NCI-H524 (cell line): ENCODE measurements at places on chromosomes 7 and 10.

- DNase-seq, result no peak
Observed at GRCh38 chr10:92323079-92323478, 32.1 kb downstream of the MARCHF5 start.

DNA sequence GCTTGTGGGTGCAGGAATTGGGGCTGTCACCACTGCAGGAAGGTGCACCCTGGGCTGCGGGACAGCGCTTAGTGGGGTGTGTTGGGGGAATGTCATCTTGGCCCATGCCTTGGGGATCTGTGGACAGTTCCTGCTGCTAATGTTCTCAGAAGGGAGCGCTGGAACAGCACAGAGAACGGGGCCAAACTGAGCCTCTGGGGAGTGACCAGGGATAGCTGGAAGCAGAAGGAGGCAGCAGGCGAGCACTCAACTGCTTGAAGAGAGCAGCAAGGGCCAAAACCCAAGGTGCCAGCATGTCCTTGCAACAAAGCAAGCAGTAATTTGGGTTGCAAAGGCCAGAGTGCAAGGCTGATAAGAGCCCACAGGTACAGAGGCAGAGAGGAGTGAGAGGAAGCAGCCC lies 31.3 kb upstream of the WDFY4 start:
- no peak for DNase-seq

GRCh38 chr10:100776671-100777070 lies 31.3 kb downstream of the PAX2 start:
- no peak for DNase-seq

DNA sequence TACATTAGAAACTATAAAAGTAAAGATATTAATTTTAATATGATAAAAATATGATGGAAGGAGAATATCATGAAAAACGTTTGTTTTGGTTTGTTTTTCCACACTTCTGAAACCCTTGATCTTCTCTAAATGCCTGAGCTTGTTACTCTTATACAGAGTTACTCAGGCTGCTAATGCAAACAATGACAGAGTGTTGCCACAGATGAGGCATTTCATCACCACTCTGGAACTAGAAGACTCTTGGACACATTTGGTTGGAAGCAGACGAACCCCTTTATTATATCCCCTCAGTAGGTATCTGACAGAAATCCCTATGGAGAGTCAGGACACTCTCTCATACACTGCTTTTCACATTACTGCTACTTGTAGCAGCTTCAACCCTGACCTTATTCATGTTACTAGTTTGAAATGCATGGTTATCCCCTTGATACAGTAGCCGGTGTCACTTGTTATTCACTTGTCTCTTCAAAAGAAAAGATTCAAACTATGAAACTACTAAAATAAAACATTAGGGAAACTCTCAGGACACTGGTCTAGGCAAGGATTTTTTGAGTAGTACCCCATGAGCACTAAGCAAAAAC lies 66.9 kb downstream of the SEMA3C start:
- DNase-seq, result no peak

GRCh38 chr10:50431791-50432190 lies 180.5 kb upstream of the ASAH2 start:
- DNase-seq, result no peak

DNA sequence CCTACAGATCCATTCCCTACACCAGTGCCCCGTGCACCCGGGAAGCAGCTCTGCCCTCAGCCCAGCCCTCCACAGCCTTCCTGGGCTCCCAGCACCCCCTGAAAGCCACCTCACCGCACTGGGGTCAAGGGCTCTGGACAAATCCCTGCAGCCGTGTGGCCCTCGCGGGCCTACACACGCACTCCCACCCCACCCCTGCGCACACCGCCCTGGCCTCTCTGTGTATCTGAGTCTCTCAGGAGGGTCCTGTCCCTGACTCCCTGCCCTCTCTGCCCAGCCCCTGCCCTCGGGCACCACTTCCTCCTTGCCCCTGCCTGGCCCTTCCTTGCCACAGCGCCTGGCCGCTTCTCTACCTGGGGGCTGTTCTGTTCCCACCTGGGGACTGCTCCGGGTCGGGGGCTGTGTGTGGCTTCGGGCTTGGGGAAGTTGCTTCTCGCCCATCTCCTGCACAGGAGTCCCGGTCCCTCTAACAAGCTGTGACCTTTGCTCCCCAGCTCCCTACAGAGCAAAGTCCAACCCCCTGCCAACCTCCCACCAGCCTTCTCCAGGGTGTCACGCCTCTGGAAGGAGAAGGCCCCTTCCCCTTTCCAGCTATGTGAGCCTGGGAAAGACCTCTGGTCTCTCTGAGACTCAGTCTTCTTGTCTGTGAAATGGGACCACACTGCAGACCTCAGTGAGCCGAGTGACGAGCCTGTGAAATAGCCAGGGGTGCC lies 1.5 kb downstream of the TMEM184A start:
- DNase-seq, result no peak

DNA sequence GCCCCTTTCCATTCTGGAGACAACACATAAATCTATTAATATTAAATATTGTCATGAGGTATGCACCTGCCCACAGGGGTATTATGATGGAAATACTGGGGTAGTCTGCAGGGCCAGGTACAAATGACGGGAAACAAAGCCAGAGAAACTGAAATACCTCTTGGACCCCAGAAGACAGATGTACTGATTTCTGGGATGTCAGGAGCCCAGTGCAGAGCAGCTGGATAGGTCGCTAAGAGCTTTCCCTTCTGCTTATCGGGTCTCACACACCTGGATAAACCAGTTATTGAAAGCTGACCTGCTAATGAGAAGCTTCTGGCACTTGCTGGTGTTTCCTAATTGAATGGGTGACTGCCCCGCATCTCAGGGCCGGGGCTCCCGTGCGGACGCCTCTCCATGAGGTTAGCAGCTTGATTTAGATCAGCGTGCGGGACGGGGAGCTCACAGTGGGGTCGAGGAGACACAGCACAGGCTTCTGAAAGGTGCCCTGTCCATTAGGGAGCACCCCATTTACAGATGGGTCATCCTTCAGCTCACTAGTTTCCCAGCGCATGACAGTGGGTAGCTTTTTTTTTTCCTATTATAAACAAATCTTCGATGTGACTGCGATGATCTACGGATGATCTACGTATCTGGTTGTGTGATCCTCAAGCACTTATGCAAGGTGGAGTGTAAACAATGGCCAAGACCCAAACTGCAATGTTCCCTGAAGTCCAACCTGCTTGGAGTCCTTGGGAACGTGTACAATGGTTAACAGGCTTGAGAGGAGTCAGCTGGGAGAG lies 1.5 kb upstream of the INSIG1 start:
- DNase-seq, result no peak

DNA sequence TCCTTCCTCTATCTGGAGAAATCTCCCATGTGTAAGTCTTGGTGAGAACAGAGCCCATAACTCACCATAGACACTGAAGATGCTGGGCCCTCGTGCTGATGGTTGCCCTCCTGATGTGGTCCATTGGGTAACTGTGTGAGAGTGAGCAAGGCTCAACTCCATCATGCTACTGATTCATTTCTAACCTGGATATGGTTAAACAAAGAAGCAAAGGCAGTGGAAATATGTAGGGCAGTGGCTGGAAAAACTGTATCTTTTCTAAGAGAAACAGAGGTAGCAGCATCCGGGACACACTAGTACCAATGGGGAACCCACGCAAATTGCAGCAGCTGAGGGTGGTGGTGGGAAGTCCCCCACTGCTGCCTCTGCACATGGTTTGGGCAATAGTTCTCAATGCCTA lies 221.7 kb downstream of the KLF6 start:
- no peak for DNase-seq
